ENCODE measurements at places on chromosomes 6 and 20.

- no peak for DNase-seq
Measured at GRCh38 chr6:49606721-49607390, 29.8 kb downstream of the RHAG start.

GRCh38 chr6:169859401-169859977, 108.1 kb downstream of the ERMARD start:
- peak; percentile 26 for DNase-seq

DNA sequence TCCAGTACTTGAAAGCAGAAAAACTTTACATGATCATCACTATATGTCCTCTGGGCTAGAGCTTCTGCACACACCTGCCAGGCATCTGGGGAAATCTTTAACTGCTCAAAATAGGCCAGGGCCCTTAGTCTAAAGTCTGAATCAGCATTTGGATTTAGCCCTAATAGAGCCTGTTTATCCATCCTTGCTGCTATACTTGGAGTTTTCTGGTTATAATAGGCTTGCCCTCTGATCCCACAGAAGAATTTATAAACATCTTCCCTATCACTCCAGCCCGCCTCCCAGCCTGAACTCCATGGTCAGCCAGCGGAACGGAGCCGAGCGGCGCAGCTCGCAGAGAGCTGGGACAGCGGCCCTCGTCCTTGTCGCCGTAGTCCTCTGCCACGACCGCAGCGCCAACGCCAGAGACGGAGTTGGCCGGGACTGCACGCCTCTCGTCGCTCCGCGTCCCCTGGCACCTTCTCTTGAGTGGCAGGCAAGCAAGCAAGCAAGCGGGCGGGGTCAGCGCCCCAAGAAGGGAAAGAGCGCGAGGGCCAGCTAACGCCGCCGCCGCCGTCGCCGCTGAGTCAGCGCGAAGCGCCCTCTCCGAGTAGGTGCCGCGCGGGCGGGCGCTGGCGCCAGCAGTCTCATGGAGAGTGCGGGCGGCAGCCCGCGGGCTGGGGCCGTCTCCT, 25.4 kb upstream of the ASIP start:
- peak; percentile 76 for DNase-seq

GRCh38 chr6:41302638-41303037, 16.2 kb upstream of the TREM1 start:
- no peak for DNase-seq

- DNase-seq: no peak
Measured at GRCh38 chr6:25524542-25524941, 127.5 kb upstream of the SCGN start.

- DNase-seq: no peak
Measured at GRCh38 chr20:17934141-17934862, 34.3 kb downstream of the SNX5 start.

DNA sequence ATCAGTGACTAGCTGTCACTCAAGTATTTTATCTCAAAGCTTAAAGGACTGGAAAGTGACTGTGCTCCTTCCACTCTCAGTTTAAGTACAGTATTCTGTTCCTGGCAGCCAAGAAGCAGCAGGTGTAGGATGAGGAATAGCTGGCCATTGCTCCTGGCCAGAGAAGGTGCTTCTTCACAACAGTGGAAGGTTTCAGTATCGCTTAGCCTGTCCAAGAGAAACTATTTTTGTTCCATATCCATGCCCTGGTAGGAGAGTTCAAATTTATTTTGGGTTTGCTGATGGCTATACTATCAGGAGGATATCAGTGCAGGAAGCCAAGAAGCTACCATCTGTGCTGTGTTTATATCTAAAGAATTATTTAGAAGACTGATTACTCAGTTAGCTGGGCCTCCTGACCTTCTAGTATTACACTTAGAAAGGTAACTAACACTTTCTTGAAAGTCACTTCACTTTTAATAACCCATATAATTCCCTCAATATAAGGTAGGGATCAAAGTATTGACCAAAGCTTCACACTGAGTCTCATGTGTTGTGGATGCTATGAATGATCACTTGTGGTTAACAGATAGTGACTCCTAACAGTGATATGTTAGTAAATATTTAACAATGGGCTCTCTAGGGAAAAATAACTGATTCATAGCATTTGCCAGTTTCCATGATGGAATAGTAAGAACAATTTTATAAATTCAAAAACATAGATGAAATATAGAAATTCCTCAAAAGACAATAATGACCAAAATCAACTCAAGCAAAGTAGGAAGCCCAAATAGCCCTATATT, 99.9 kb downstream of the AIG1 start:
- no peak for DNase-seq

DNA sequence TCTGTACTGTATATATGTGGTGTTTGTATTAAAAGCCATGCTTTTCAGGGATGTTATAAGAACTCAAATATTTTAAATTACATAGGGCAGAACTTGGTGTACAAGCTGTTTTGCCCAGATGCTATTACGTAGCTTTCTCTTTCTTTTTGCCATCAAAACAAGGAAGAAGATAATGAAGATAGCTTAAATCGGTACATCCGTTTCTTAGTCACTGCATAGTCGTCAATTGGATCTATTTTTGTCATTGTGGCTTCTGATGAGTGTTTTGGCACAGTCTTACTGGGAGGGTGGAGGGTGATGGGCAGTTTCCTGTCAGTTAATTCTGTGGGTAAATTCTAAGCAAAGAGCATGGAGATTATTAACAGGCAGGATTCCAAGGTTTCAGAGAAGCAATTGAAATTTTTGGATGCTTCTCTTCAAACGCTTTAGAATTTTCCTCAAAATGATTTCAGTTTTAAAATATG, 649.1 kb upstream of the GJE1 start:
- no peak for DNase-seq

GRCh38 chr6:20919677-20920385, 385.6 kb downstream of the CDKAL1 start:
- DNase-seq: no peak

GRCh38 chr20:20414640-20415220, 46.8 kb downstream of the INSM1 start:
- DNase-seq: no peak

DNA sequence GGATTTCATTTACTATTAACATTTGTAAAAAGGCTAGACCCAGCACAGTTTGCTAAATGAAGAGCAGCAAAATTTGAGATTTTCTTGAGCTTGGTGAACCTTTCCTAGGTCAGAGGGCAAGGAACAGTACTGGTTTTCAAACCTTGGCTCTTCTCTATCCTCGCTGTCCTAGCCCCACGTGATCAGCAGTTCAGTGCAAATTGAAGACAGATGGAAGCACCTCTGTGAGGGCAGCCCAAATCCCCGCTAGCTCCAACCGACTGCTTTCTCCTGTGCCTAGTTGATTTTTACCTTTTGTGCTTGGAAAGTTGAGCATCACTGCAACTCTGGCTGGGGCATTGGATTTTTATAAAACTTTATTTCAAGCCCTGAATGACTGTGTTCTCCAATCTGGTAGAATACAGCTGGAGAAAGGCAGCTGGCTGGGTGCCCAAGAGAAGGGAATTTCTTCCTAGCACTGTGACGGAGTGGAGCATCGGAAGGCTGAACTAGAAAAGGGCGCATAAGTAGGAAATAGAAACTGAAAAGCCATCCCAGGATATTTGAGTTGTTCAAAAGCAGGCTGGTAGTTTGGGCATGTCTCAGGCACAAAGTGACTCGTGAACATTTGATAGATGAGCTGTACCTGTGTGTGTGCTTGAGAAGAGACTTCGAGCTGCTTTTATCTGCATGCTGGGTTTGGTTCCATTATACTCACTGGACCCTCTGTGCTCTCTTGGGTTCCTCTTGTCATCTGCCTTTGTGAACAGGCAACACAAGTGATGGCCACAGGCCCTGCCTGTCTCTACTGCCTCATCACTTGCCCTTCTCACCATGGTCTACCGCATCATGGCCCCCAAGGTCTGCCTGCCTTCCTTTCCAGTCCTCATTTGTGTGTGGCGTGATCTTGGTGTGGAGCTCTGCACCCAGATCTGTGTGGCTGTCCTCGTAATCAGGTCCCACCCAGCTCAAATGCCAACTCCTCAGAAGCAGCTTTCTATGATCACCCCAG, 2.3 kb downstream of the RNF114 start:
- no peak for DNase-seq

DNA sequence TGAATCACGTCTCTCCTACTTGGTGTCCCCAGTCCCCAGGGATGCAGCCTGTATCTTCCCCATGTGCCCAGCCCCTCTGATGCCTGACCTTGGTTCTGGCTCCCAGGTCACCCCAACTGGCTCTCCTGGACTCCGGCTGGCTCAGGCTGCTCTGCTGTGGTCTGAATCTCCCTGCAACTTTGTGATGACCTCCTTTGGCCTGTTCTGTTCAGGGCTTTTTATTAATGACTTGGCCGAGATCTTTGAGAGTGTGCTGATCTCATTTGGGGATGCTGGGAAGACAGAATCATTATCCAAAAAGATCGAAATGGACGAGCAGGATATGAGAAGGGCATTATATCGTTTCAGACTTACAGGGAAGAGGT, 67.4 kb downstream of the IGF2R start:
- DNase-seq: no peak

DNA sequence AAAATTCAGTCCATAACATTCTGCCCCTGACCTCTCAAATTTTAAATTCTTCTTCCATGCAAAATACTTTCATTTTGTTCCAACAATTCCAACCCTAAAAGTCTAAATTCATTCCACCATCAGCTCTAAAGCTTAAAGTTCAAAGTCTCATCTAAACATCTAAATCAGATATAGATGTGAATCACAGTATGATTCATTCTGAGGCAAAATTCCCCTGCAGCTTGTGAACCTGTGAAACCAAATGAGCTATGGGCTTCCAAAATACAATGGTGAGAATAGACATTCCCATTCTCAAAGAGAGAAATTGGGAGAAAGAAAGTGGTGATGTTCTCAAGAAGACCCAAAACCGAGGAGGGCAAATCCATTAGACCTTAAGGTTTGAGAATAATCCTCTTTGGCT, 309.8 kb downstream of the HIVEP2 start:
- no peak for DNase-seq

DNA sequence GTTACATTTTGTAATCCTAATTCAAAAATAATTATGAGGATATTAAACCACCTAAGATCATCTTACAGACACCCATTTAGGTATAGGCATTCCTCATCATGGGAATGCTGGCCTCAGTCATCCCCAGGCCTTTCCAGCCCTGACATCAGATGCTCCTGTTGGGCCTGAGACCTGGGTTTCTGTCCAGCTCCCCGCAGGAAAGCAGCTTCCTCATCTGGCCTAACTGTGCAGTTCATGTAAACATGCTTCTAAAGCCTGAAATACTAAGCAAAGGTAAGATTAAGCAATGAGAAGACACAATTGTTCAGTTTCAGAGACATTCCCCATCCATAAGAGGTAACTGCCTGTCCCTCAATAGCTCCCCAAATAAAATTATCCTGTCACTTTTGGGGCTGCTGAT, 19.0 kb downstream of the ETV7 start:
- no peak for DNase-seq

DNA sequence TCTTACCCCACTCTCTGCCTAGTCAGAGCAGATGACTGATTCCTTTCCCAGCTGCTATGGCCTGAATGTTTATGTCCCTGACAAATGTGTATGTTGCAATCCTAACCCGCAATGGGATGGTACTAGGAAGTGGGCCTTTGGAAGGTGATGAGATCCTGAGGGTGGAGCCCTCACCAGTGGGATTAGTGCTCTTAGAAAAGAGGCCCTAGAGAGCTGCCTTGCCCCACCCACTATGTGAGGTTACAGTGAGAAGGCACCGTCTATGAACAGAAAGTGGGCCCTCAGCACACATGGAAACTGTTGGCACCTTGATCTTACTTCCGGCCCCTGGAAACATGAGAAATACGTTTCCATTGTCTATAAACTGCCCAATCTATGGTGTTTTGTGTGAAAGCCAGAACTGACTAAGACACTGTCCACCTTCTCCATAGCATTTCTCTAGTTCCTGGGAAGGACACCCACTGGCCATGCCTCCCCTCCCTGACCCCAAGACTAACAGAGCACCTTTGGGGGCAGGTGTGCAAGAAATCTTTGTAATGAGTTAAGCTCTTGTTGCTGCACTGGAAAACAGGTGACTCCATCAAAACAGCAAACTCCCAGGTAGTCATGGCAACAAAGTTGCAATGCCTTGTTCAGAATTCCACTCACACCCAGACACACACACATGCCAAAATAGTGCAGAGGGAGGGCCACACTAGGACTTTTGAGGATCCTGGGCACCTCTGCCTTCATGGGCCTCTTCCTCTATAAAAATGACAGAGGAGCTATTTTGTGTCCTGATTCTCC, 16.2 kb downstream of the GABRR2 start:
- DNase-seq: no peak

DNA sequence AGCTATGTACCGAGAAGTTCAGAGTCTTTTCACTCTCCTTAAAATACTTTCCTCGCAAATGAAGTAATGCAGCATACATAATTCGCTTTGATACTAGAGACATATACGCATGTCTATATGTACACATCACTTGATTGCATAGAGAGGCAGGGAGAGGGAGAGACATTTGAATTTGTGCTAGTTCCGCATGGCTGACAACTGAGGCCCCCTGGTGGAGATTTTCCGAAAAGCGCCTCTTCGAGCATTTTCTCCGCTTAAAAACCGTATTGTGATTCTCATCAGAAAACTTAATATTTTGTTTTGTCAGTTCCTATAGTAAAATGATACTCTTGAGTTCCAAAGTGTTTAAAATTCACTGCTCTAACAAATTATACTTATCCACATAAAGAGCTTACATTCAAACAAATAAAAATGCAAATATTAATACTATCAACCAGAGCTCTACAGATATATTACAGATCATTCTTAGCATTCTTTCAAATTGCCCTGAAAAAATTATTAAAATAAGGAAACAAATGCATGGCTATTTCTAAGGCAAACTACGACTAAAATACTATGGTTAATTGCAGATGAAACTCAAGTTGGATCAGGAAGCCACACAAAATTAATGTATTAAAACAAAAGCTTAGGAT, 637 bp downstream of the MYLK4 start:
- peak; percentile 70 for DNase-seq

GRCh38 chr6:40263970-40264369, 323.2 kb downstream of the LRFN2 start:
- DNase-seq: no peak

DNA sequence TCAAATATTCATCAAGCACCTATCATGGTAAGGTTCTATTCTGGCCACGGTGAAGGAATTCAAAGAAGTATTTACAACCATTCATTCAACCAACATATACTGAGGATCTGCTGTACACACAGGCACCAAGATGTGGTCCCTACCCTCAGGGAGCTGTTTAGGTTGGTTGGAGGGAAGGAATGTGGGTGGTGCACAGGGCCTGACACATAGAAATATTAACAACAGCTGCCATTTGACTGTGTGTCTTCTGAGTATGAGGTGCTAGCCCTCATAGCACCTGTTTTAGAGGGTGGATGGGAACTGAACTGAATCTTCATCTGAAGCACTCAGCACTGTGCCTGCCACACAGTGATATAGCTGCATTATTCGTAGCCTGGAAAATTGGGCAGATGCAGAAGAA, 7.3 kb downstream of the SNPH start:
- DNase-seq: no peak

GRCh38 chr6:88840796-88841539, 122.5 kb downstream of the RNGTT start:
- DNase-seq: no peak

- DNase-seq: no peak
Measured at GRCh38 chr6:46745973-46746372, 760 bp upstream of the ANKRD66 start.

GRCh38 chr20:41830702-41831101, 212.5 kb upstream of the CHD6 start:
- DNase-seq: no peak

- no peak for DNase-seq
Measured at GRCh38 chr6:156630613-156631302, 146.4 kb upstream of the ARID1B start.
